Putamen (tissue), 1 donor: ENCODE measurements at places on chromosomes 3 and 15.
A peak's percentile ranks its signal among the peaks of the same experiment; 100 is the strongest.

GRCh38 chr3:20105513-20106280 is 65.5 kb downstream of the KAT2B start:
- no peak for DNase-seq

DNA sequence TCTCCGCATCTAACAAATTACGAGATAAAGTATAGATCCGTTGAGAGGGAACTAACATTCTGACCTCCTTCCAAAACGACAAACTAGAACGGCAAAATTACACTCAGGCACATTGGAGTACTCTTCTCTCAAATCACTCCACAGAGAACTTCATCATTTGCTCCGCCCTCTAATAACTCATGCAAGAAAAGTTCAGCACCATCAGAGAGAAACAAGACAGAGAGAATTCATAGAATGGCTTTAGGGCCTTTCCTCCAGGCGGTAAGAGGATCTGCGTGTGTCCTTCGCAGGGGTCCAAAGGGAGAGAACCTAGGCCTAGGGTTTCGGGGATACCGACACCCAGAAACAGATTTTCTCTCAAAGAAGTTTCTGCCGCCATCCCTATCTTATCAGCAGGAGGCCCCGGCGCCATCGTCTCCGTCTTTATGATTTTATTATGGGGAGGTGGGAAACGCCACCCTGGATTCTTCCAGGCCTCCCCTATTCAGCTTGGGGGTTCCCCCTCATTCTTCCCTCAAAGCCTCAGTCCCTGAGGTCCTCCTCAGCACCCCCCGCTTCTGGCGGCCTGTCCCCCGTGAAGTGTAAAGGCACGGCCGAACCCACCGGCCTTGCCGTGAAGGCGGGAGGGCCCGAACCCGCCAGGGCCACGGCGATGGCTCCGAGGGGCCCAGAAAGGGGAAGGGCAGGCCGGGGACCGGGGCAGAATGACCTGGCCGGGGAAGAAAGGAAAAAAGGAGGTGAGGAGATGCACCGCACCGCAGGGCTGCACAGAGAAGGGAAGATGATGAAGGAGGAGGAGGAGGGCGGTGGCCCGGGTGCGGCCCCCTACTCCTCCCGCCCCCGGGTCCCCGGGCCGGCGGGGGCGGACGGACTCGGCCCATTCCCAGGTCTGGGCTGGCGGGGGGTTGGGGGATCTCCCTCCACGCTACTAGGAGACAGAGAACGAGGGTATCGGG is 768 bp downstream of the UBXN7 start:
- DNase-seq: peak; percentile 36

- DNase-seq: no peak
These were observed 41.3 kb downstream of the CHDH start for GRCh38 chr3:53804697-53805462.

DNA sequence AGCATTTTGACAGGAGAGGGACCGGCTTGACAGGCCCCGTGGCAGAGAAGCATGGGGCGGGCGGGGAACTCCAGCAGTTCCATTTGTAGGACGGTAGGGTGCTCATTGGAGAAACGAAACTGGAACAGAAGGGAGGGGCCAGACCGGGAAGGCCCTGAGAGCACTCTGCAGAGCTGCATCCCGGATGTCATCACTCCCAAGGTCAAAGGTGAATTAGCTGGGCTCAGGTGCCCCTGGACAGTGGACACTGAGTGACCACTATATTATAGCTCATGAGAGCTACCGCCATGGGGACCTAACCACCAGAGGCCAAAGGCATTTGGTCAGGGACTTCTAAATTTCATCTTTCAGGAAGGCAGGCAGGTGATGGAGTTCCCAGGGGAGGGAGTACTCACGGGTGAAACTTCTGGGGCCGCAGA is 7.3 kb downstream of the CSRNP1 start:
- DNase-seq: no peak

DNA sequence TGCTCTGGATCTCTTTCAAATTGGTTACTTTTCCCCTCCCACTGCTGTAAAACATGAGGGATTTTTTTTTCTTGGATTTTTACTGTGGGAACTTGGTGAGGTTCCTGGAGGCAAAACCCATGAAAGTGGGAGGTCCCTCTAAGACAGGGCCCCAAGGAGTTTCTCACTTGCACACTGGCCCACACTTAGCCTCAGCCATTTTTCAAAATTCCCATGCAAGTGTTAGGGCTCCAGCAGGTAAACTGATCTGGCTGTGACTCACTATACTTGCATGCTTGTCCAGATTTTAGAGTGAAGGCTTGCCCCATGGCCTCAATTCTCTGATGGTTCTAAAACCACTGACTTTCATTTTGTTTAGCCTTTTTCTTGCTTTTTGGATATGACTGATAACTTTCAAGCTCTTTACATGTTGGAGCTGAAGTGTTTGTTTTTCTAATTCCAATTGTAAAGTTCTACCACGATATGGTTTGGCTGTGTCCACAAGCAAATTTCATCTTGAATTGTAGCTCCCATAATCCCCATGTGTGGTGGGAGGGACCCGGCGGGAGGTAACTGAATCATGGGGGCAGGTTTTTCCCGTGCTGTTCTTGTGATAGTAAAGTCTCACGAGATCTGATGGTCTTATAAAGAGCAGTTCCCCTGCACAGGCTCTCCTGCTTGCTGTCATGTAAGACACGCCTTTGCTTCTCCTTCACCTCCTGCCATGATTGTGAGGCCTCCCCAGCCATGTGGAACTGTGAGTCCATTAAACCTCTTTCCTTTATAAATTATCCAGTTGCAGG is 37.7 kb downstream of the MCCC1 start:
- no peak for DNase-seq

- DNase-seq: no peak
These were observed 284.3 kb downstream of the UACA start for GRCh38 chr15:70479056-70479455.

GRCh38 chr15:85619992-85620689 is 174.6 kb downstream of the KLHL25 start:
- no peak for DNase-seq

DNA sequence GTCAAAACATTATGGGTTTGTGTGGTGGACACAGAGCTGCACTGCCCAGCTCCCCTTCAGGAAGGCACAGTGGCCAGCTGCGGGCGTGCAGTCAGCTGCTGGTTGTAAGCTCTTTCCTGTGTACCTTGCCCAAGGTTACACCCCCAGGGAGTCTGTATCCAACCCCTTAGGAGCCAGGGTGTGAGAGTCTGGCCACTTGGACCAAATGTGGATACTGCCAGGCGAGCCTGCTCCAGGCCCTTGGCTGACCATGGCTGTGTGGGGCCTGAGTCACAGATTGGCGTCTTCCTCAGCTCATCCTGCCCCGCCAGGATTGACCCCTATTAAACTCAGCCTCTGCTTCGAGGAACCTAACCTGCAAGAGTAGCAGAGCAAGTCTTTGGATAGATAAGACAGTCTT is 56.9 kb downstream of the ABHD5 start:
- DNase-seq: no peak

DNA sequence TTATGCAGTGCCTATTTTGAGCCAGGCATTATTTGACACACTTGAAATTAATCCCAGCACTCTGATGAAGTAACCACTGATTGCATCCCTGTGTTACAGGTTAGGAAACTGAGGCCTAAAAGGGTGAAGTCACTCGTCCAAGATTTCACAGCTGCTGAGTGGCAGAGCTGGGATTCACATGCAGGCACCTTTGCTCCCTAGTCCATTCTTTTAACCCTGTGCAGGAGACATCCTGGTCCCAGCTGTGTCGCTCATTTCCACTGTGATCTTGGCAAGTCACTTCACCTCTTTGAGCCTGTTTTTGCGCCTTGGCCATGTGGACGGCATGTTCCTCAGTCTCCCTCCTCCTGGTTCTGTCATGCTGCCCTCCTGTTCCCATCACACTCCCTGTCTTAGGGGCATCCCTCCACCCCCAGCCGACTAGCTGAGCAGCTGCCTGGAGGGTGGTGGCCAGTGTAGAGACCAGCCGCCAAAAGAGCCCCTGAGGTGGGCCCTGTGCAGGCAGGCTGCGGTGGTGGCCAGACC is 70.6 kb downstream of the SMAD6 start:
- no peak for DNase-seq

DNA sequence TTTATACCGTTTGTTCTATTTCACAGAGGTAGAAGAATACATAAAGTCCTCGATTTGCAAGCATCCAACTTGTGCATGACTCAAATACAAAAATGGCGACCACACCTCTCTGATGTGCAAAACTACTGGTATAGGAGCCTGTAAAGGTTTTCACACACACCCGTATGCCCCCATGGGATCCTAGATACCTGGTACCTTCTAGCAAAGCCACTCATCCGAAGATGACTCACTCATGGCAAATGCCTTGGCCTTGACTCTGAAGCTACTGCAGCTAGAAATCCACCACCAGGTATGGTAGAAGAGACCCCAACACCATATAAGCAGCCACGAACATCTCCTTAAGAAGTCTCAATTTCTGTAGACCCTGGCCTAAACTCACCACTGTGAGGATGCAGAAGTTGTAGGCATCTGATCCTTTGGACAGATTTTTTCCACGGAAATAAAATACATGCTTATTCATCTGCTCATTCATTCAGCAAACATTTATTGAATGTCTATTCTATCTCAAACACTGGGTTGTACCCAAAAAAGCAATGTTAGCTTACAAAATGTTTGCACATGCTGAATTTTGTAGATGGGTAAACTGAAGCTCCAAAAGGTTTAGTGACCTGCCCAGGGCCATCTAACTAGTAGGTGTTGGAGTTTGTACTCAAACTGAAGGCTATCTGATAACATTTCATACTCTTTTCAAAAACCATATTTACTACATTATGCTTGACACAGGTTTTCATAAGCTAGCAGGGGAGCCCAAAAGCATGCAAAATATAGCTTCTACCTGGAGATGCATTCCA is 158.8 kb downstream of the RORA start:
- DNase-seq: no peak

DNA sequence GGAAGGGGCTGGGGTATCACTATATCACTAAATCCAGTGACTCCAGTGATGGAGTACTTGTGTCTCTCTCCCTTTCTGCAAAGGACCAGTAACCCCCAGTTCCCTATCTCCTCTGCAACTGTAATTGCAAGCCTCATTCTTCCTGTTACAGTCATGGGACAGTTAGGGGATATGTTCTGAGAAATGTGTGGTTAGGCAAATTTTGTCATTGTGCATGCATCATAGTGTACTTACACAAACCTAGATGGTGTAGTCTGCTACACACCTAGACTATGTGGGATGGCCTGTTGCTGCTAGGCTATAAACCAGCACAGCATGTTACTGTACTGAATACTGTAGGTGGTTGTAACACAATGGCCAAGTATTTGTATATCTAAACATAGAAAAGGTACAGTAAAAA is 2.2 kb downstream of the VPS8 start:
- no peak for DNase-seq

DNA sequence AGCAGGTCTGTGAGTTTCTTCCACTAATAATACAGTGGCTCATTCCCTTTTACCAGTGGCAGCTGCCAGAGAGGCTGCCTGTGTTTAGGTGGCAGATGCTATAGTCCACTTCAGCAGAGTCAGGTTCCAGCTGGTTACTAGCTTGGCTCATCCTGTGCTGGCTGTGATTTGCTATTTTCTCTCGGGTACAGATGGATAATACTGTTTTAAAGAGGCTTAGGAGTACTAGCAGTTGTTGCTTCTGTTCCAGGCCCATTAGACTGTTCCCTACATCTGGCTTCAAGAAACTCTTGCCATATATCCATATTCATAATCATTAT is 41.0 kb downstream of the ZNF609 start:
- DNase-seq: no peak

GRCh38 chr3:183438735-183439134 is 10.3 kb upstream of the MCF2L2 start:
- DNase-seq: no peak

DNA sequence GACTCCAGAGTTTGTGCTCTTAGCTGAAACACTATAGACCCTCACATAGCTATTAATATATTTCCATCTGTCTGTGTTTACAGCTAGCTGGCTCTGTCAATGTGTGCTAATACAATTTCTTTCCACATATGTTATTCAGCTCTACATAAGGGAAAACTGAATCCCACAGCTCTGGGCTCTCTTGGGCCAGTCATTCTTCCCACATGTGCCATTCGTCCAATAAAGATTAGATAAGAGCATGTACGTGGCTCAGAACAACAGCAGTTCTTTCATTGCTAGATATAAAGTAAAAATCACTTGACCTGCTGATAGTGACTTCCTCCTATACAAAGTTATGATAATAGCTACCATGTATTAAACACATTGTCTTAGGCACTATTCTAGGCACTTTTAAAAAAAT is 2.8 kb upstream of the ILDR1 start:
- DNase-seq: no peak

GRCh38 chr3:46756642-46757041 is 39.0 kb upstream of the PRSS50 start:
- DNase-seq: no peak

DNA sequence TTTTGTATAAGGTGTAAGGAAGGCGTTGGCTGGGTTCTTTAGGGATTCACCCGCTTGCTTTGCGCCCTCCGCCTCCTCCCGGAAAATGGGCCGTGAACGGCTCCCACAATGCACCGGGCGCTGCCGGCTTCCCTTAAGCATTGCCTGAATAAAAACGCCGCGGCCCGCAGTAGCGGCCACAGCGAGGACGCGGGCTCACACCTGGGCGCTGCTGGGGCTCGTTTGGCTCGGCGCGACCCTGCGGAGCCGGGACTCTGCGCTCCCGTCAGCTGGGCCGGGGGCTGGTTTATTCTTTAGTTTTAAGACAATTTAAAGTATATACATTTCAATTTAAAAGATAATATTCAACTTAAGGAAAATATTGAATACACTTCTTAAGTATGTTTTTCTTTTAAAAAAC is 343.5 kb upstream of the RGMA start:
- DNase-seq: no peak

GRCh38 chr3:50388016-50388719 is 28.8 kb upstream of the TMEM115 start:
- DNase-seq: no peak
